DMS 273 treated with DMSO at 0.1 percent for 48 hours (cell line): ENCODE measurements at places on chromosomes 3 and 15.
A peak's percentile ranks its signal among the peaks of the same experiment; 100 is the strongest.

GRCh38 chr3:49563040-49563578 lies 8.8 kb downstream of the BSN start:
- DNase-seq = no peak

GRCh38 chr3:187367561-187368103 lies 553 bp upstream of the RTP4 start:
- DNase-seq = no peak

DNA sequence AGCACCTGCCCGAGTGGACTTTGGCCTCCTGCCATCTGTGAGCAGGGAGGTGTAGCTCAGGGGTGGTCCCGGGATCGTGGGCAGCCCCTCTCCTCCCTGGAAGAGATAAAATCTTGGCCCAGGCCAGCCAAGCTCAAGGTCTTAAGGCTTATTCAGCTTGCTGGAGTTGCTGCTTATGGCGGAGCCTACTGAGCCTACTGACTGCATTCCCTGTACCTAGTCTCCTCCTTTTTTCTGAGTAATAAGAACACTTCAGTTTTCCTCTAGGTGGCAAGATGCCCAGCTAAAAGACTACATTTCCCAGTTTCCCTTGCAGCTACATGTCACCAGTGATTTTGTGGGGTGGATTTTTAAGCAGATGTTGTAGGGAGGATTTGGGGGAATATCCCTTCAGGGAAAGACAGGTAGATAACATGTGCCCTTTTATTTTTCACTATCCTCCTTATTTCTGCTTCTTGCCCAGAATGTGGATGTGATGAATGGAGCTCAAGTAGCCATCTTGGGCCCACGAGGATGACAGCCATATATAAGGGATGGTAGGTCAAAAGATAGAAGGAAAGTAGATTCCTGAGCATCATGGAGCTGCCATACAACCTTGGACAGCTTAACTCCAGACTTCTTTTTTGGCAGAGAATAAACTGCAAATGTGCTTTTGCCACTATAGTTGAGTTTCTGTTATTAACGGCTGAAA lies 41.4 kb upstream of the INSYN1 start:
- DNase-seq = no peak

DNA sequence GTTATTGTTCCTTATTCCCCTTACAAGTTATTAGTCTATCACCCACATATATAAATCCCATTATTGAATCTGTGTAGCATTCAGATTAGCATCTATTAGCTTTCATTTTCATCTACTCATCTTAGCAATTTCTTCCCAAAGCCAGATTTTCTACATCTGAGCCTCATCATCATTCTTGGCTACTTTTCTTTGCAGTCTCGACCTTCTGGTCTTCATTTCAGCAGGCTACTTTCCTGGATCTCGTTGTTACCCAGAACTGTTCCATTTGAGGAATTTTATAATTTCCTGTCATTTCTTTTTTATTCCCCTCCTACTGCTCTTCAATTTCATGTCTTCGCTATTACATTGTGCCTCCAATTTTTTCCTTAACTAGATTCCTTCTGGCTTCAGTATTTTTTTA lies 51.8 kb downstream of the SPRED1 start:
- no peak for DNase-seq

GRCh38 chr15:58512522-58512921 lies 80.7 kb downstream of the LIPC start:
- DNase-seq = no peak

DNA sequence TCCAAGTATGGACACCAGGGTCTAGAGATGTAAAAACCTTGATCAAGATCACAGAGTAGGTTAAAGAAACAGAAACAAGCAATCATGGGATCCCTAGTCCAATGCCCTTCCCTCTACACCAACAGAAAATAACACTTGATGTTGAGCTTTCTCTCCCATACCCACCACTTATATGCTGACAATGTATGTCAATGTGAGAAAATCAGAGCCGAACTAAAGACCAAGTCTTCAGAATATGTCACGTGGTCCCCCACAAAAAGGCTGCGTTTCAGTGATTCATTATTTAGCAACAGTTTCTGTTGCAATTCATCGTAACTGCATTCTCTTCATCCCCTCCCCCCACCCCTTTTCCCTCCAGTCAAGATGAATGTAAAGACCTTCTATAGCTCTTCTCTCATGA lies 278.9 kb upstream of the STT3B start:
- DNase-seq = no peak

- no peak for DNase-seq
Observed at GRCh38 chr3:9649791-9650521, 651 bp downstream of the MTMR14 start.

- no peak for DNase-seq
Observed at GRCh38 chr3:104257486-104257885, 1109.2 kb upstream of the ALCAM start.

- no peak for DNase-seq
Observed at GRCh38 chr3:57048728-57049127, 11.7 kb upstream of the SPATA12 start.

DNA sequence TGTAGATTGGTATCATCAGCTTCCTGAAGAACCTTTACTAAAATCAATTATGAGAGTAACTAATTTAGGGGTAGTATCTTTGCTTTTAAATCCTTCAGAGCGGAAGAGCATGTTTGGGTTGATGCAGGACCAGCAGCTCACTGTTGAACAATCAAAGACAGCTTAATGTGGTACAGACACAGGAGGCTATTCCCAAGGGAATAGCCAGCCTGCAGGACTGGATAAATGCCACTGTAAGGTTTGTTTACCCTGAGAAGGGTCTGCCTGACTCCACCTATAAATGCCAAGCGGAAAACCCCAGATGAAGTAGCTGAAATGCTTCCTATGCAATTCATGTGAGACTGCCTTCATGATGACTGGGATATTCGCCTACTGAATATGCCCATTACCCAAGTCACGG lies 16.0 kb upstream of the STAC start:
- DNase-seq = no peak

GRCh38 chr3:67458896-67459530 lies 195.4 kb downstream of the SUCLG2 start:
- peak; percentile 58 for DNase-seq

DNA sequence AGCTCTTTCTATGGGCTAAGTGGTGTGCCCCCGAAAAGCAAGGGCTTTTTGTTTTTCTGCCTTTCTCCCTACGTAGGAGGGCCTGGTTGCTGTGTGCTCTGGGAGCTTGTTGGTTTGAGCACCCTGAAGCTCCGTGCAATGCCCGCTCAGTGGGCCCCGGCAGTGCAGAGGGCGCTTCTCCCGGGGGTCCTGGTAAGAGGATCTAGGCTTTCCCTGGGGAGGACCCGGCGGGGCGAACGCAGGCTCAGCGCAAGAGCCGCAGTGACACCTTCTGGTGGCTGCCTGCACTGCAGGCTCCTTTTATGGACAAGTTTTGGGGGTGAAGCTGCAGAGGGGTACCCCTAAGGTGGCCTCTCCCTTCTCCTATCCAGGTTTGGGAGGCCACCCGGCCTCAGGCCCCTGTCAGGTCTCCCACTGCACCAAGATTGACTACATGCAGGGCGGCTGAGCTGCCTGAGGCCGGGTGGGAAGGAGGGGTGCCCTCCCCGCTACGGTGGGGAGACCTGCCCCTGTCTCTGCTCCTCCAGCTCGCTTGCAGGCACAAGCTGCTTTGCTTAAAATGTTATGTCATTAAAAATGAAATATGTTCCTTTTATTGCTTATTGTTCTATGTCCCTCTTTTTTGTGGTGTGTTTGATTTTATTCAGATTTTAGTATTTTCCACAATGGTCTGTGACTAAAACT lies 387.9 kb downstream of the GABRG3 start:
- no peak for DNase-seq

- DNase-seq = no peak
Observed at GRCh38 chr3:153250446-153250845, 88.4 kb downstream of the RAP2B start.

- DNase-seq = no peak
Observed at GRCh38 chr3:12963922-12964701, 109.1 kb downstream of the IQSEC1 start.

DNA sequence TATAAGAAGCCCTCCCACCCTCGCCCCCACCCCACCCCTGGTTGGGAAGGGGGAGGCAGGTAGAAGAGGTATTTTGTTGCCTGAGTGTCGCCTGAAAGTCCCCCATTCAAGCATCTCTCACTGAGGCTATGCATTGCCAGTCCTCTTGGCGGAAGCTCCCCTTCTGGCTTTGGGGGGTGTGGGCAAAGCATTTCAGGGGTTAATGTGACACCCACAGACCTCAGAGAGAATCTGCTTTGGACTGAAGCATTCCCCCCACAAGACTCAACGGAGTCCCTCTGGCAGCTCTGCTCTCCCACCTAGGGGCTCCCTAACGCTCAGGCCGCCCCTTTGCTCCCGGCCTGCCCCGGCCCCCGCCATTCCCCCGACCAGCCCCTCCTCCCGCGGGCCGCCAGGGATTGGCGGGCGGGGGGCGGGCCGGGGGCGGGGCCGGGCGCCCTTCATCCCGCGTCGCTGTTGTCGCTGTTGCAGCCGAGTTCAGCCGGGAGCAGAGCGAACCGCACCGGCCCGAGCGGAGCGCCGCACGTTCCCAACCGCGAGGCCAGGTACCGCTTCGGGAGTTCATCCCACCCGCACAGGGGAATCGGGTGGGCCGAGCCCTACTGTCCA lies at the start of gene SLC38A3:
SLC38A3 (plus strand) TSS at position 468 of the 609 bp plus-strand sequence. CDS start 8,929 bp downstream, outside the sequence.
- no peak for DNase-seq

GRCh38 chr3:49454458-49454857 lies 15.6 kb upstream of the DAG1 start:
- no peak for DNase-seq

- DNase-seq = no peak
Observed at GRCh38 chr15:64622410-64623260, 152.8 kb downstream of the RBPMS2 start.

DNA sequence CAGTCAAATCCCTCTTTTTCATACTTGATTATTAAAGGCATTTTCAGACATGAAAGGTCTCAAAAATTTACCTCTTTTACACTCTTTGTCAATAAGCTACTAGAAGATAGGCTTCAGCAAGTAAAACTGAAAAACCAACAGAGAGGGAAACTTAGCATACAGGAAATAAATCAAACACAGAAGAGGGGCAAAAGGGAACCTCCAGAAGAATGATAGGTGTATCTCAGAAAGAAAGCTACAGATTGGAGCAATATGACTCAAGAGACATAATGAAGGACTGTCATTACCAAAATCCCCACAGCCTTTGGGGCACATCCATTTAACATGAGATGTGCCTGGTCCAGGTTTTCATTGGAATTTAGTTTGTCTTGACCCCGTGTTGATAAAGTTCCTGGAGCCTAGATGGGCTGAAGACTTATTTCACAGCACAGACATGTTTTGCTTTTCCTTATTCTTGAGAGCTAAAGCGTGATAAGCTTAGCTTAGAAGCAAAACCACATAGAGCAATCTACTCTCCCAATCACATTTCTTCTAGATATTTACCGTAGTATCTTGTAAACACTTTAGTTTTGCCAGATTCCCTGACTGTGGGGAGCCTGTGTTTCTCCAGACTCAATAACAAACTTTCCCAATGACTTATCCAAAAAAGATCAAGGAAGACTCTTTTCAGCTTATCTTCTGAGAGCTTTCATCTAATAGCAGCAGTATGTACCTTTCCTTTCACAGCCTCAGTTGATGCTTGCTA lies 11.7 kb downstream of the LRRFIP2 start:
- no peak for DNase-seq

DNA sequence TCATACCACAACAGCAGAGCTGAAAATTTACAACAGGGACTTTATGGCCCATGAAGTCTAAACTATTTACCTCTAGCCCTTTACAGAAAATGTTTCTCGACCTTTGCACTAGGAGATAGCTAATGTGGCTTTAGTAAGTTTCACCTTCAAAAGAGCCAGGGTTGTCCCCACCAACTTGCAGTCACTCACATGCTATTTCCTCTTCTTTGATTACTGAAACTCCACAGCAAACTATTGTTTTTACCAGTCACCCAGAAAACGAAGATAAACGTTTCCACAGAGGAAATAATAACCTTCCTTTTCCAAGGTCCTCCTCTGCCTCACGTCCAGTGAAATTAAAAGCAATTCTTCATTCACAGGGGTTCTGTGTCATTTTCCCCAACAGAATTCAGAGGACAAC lies 48.2 kb downstream of the WWTR1 start:
- DNase-seq = no peak

DNA sequence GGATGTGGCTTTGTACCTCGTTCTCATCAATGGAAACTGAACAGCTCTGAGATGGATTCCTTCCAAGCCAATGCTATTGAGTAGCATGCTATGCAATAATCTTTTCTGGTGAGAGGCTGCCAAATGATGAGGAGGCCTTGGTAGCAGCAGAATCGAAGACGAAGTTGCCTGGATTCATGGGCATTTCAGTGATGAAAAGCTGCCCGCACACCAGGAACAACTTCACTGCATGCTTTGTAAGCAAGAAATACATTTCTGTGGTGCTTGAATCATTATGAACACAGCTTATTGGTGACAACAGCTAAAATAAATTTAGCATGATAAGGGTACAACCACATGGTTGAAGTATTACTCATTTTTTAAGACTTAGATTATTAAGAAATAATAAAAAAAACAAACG lies 246.8 kb upstream of the ROBO1 start:
- DNase-seq = no peak

DNA sequence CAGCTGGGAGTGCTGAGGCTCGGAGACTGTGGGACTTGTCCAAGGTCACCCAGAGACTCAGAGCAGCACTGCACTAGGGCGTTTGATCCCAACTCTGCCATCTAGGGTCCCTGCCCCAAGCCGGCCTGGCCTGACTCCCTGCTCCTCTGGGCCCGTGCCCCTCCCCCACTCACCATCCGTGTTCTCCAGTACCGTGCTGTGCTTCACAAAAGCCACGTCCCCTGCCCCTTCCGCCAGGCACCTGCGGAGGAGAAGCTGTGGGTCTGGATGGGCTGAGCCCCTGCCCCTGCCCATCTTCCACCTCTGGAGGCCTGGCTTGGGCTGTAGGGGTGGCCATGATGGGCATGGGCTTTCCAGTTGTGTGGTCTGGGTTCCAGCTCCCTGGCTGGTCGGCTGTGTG lies 8.4 kb downstream of the MELTF start:
- no peak for DNase-seq

DNA sequence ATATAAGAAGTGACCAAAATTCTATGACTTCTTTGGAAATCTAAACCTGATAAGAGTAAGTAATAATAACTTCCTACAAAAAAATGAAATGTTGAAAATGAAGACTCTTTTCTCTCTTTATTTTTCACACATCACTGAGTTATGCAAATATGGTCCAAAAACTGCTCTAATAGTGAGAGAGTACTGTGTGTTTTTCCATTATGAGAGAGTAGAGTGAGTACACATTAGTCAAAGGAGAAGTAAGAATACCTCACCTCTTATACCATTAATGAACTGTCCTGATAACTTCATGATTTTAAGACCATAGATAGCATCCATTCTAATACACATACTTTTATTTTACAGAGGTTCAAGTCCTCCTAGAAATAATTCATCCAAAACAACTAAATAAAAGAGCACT lies 1310.2 kb downstream of the SI start:
- no peak for DNase-seq

- no peak for DNase-seq
Observed at GRCh38 chr3:100796556-100796955, 87.3 kb downstream of the TFG start.

DNA sequence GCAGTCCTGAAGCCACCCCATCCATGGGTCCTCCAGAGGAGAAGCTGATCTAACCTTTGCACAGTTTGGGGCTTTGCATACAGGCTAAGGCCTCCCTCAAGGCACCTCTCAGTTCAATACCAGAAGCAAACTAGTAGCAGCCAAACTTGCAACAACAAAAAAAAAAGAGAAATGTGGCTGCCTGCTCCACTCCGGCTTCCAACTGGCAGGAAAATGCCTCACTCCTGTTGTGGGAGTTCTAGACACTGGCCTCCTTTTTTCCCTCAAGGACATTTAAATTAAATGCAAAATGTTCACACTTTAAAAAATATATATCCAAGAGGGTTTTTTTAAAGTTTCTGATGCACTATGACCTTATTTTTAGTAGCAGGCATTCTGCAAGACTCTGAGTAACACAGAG lies 216.0 kb upstream of the TPM1 start:
- DNase-seq = no peak

- DNase-seq = no peak
Observed at GRCh38 chr3:172654470-172654869, 56.4 kb downstream of the NCEH1 start.
